ENCODE measurements at places on chromosomes 7 and 10.
A peak's percentile ranks its signal among the peaks of the same experiment; 100 is the strongest.

- peak; percentile 98 for DNase-seq
These were observed 164.2 kb upstream of the ITGB1 start for GRCh38 chr10:33122014-33122809.

GRCh38 chr7:106589198-106589879 is 71.6 kb downstream of the CCDC71L start:
- DNase-seq, result no peak

DNA sequence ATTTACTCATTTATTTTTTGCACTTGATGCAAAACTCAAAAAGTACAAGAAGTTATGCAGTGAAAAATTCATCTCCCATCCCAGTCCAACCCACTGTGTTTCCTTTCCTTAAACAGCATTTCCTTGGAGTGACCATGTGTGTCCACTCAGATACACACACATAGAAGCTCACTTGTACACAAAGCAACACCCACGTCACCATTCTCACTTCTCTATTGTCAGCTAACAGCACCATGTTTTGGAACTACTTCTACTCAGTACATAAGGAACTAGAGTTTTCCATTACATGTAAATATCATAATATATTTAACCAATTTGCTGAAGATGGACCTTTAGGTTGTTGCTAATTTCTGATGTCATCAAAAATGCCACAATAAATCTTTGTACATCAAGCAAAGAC is 167.6 kb downstream of the GRID1 start:
- no peak for DNase-seq

GRCh38 chr7:47843291-47843690 is 105.0 kb downstream of the PKD1L1 start:
- DNase-seq, result no peak

DNA sequence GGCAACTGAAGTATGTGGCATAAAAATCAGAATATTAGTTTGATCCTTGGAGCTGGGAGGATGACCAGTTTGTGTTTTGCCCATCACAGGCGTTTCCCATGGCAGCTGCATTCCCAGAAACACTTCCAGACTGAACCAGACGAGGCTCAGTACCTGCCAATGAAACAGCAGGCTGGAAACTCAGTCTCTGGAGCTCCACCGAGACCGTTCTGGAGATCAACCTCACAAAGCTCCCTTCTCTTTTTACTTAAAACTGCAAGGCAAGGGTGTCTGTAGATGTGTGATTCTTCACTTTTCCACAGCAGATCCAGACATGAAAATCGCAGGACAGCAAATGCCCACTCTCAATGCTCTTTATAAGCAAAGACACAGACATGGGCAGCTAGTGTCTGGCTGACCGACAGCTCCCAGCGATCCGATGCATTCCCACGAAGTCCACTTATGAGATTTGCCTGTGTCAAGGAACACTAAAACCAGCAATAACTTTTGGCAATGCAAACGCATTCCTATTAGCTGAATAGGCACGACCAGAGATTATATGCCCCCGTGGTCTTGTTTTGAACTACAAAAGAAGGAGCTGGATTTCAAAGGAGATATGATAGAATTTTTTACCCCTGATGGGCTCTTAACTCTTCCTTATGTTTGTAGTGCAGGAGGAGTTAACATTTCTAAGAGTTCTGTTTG is 72.6 kb downstream of the ADAM12 start:
- peak; percentile 56 for DNase-seq

DNA sequence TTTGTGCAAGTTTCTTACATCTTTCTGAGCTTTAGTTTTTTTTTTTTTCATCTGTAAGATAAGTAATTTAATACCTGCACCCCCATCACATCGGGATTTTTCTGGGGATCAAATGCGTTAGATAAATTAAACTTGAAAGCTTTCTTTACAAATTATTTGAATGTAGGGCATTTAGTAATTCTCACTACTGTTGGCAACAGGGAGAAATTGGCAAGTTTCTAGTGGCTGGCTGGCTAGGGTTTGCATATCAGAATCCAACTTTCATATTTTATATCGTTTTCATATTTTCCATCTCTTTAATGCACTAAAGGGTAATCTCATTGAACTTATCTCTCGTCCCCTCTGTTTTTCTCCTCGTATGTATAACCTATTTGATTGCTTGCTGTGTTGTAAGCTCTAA is 412.9 kb downstream of the GALNT17 start:
- no peak for DNase-seq

DNA sequence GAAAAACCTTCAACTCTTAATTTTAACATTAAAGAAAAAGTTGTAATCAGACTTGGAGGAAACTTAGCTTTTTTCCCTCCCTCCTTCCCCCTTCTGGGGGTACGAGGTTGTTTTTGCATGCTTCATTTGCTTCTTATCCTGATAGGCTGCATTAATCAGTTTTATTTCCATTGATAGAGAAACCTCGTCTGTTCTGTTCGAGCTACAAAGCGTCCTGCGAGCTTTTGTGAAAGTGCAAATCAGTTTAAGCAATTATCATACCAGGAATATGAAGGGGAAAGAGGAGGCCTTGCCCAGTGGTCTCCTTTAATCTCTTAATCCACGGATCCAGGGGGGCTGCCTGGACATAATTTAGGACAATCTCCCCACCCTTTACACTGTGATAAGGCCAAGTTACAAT is 7.5 kb downstream of the EMX2 start:
- DNase-seq, result no peak

- DNase-seq, result peak; percentile 30
These were observed 363.9 kb downstream of the MALRD1 start for GRCh38 chr10:19412531-19412930.

DNA sequence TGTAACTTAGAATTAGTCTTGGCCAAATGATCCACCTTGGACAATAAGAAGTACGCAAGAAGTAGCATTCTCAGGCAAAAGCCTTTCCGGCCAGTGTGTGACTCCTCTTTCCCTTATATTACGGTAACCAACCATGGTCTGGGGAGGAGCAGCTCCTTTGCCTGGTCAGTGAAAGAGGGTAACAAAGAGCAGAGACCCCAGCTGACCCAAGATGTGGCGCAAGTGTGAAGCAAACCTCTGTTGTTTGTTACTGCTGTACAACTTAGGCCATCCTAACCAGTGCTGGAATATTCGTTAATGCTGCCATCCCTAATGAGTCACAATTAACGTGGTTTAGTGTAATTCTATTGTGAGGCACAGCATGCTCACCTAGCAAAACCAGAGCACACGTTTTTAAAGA is 44.0 kb downstream of the HIPK2 start:
- DNase-seq, result peak; percentile 35

DNA sequence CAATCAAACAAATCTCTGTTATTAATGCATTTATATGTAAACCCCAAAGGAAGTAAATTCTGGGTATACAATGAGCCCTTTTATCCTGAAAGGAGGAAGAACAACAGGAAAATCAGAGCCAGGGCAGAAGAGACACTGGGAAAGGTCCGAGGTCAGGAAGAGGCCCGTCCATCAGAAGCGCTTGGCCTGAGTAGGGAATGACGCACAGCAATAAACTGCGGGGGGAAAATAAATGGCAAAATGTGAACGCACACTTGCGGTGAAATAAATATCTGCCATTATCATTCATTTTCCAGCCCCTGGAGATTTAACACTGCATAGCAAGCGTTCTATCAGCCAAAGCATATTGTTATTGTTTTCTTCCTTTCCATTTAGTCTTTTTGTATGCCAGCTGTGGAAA is 243.4 kb downstream of the COBL start:
- DNase-seq, result no peak

DNA sequence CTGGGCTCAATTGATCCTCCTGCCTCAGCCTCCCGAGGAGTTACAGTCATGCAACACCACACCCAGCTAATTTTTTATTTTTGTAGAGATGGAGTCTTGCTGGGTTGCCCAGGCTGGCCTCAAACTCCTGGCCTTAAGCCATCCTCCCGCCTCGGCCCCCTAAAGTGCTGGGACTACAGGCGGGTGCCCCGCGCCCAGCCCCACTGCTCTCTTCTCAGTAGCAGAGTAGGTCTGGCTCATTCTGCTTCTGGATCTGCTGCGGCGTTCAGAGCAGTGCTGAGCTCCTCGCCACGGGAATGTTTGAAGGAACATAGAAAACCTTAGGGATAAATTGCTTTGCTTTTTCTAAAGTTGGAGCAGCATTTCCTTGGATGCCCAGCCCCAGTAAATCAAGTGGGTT is 27.4 kb downstream of the WIPI2 start:
- no peak for DNase-seq

DNA sequence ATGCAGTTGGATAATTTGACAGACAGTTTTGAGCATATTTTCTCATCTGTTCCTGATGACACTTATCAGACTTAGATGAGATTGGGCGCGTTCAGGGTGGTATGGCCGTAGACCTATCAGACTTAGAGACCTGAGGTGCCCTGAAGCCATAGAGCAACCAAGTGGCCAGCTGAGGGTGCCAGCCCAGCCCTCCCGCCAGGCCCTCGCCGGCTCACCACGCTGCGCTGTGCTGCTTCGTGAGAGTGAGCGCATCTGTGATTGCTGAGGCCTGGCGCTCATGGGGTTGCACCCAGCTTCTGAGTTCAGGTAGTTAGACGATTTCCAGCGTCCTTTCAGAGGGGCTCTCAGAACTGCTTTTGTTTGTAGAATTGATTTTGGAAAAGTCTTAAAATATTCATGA is 10.2 kb downstream of the FBH1 start:
- DNase-seq, result no peak

DNA sequence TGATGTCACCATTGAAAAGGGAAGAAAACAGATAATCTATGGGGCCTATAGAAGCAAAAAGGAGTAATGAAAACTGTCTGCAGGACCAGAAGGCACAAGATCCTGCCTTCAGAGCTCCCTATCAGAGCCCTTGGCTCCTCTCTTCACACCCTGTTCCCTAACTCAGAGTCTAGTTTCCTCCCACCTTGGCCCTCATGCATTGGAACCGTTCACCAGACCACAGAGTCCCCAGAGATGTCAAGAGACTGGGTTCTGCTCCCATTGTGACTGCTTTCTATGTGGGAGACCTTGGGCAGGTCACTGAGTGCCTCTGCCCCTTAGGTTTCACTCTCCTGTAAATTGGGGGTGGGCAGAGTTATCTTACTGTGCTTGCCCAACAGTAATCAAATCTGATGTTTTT is 80.1 kb upstream of the RPA3 start:
- no peak for DNase-seq

GRCh38 chr10:18429335-18429734 is 222.1 kb downstream of the NSUN6 start:
- DNase-seq, result no peak

GRCh38 chr7:42097752-42098151 is 139.3 kb downstream of the GLI3 start:
- DNase-seq, result peak; percentile 88

- peak; percentile 93 for DNase-seq
These were observed 98.2 kb downstream of the MAPK8 start for GRCh38 chr10:48404646-48405045.

- DNase-seq, result no peak
These were observed 2.6 kb downstream of the HOXA9 start for GRCh38 chr7:27162561-27163287.

GRCh38 chr10:91679296-91679695 is 46.4 kb upstream of the PPP1R3C start:
- no peak for DNase-seq

- no peak for DNase-seq
These were observed 25.8 kb downstream of the MACC1 start for GRCh38 chr7:20191391-20191869.

DNA sequence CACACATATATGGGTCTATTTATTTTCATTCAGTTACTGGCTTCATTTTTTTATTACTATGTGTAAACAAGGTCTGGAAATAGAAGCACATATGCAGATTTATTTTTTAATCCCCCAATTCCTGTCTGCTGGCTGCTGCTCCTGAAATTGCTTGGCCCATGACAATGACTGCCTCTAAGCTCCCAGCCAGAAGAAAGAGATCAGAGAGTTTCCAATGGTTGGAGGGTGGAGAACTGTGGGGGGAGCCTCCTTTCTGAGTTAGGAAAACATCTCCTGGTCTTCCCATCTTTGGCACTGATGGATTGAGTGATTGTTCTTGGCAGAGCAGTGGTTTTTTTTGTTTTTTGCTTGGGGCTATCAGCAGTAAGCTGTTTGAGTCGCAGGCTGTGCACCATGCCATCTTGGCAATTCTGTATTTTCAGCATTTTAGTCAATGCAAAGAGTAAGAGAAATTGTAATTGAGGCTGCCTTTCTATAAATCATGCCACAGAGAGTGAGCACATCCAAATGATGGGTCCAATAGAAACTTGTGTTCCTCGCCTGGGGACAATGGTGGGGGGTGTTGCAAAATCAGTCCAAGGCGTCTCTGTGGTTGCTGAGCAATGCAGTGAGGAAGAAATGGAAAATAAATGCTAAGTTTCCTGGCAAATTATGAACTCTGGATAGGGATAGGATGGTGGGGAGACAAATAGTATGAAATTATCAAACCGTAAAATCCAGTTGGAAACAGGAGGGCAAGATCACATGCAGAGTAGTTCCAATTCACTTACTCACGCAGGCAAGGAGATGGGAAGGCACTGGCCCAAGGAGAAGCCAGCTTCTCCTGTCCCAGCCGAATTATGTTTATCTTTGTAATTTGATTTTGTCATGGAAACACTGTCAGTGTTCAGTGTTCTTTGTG is 382.4 kb downstream of the SORCS3 start:
- no peak for DNase-seq

DNA sequence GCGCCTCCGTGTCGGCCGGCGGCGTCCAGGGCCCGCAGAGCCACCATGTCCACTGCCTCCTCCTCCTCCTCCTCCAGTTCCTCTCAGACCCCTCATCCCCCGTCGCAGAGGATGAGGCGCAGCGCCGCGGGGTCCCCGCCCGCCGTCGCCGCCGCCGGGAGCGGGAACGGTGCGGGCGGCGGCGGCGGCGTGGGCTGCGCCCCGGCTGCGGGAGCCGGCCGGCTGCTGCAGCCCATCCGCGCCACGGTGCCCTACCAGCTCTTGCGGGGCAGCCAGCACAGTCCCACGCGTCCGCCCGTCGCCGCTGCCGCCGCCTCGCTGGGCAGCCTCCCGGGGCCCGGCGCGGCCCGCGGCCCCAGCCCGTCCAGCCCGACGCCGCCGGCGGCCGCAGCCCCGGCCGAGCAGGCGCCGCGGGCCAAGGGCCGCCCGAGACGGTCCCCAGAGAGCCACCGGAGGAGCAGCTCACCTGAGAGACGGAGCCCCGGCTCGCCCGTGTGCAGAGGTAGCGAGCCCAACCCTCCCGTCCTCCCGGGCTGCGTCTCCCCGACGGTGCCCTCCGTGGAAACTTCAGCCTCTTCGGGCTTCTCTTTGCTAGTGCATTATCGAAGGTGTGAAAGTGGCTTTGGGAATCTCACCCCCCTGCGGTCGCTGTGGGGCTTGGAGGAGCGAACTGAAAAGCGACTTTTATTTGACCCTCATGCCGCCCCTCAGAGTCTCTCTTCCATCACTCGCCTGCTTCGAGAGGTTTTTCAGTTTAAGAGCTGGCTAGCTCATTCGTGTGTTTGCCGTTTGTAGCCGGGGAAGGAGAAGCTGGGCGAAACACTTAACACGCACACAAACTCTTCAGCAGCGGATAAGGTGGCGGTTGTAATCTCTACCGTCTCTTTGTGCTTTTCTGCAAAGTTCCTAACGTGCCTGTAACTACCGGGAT is 975 bp downstream of the GLCCI1 start:
- DNase-seq, result peak; percentile 19

- no peak for DNase-seq
These were observed 321.7 kb downstream of the PRPF18 start for GRCh38 chr10:13908475-13908874.

DNA sequence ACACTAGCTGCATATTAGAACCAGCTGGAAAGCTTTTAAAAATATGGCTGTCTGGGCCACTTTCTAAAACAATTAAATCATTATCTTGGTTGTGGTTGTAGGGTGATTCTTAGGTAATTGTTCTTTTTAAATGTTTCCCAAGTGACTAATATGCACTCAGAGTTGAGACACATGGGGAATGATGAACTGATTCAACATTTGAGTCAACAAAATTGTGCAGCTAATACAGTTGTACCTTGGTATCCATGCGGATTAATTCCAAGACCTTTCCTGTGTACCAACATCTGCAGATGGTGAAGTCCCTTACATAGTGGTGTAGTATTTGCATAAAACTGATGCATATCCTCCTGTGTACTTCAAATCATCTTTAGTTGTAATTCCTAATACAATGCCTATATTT is 242.2 kb downstream of the ATRNL1 start:
- DNase-seq, result no peak
